ENCODE measurements at places on chromosomes 3 and 15.

DNA sequence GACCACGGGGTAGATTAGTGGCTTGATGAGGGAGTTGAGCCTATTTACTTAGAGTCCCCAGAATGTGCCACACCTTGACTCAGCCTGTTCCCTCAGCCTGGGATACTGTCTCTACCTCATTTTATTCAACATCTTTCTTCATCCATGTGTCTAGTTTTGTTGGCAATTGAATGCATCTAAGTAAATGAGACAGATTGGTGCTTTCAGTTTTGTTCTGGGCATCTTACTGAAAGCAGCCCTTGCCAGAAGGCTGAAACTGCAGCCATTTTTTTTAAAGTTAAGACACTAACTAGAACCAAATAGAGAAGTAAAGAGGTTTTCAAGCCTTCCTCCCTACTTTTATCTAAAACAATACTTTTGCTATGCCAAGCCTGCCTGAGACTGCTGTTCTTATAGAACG lies 246.8 kb downstream of the SLCO3A1 start:
- DNase-seq = no peak

DNA sequence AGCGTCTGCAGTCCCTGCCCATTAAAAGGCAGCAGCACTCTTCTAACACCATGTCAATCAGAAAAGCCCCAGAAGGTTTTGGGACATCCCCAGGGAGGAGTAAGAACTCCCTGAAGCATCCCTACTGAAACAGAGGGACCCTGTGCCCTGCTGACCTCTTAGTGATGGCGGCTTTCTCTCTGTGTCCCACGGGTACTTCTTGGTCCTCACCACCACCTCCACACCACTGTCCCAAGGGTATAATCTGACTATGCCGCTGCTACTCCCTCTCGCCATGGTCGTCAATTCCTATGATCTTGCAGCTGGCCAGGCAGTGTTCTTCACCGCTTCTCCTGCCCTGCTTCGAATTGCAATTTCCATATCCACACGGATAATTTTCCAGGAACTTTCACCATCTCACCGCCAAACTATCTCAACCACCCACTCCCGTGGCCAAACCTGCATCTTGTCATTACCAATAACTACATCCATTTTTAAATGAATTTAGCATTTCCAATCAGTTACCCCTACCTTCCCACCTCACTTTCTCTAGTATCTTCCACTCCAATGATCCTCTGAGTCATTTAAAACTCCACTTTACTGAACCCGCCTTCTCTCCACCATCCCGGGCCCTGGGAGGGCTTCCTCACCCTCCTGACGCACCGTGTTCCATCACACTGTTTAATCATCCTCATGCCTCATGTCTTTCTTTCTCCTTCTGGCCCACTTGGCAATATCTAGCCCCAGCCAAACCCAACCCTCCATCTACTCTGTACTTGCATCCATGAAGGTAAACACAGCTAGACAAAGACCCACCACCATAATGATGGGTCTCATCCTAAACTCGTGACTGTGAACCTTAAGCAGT lies 23.7 kb downstream of the PRR23E start:
- no peak for DNase-seq

- DNase-seq = no peak
Observed at GRCh38 chr3:62723166-62723913, 151.9 kb downstream of the CADPS start.

- DNase-seq = no peak
Observed at GRCh38 chr3:88211096-88211890, 61.5 kb downstream of the C3orf38 start.

GRCh38 chr15:43854801-43855200 lies 28.0 kb downstream of the WDR76 start:
- no peak for DNase-seq

GRCh38 chr3:123347691-123348264 lies 101.1 kb downstream of the ADCY5 start:
- DNase-seq = no peak

DNA sequence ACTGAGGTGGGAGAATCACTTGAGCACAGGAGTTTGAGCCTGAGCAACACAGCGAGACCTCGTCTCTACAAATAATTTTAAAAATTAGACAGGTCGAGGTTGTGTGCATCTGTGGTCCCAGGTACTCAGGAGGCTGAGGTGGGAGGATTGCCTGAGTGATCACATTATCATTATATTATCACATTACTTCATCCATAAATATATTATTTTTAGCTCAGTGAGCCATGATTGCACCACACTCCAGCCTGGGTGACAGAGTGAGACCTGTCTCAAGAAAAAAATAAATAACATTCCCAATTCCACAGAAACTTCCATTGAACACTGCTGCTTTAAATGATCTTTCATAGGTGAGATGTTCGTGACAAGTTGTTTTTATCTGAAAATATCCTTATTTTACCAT lies 21.8 kb downstream of the GABPB1 start:
- DNase-seq = no peak

DNA sequence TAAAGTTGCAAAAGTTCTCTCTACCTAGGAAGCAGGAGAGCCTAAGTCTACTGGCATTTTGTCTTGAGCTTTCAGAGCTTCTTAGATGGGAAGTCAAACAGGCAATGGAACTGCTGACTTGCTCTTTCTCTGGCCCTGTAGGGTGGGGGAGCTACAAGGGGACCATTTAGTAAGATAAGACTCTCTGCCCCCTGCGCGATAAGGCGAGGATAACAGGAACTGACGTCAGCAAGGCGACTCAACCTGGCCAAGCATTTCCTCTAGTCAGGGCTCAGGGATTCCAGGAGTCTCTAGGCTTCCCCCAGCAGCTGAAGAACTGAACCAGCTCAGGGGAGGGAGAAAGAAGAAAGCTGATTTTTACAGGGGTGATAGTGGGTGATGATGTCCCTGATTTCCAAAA lies 5.8 kb downstream of the RARB start:
- DNase-seq = no peak

DNA sequence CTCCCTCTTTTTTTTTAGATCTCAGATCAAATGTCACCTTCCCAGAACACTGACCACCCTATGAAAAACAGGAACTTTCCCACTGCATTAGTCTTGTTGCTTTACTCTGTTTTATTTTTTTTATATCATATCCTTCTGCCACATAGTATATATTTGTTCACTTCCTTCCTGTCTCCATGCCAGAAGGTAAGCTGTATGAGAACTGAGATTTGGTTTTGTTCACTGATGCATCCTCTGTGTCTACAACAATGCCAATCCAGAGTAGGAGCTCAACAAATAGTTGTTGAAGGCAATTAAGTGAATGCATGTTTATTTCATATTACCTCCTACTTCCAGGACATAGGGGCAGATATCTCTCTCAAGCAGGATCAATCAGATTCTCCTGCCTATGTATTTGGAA lies 114.4 kb downstream of the TPRG1 start:
- no peak for DNase-seq

DNA sequence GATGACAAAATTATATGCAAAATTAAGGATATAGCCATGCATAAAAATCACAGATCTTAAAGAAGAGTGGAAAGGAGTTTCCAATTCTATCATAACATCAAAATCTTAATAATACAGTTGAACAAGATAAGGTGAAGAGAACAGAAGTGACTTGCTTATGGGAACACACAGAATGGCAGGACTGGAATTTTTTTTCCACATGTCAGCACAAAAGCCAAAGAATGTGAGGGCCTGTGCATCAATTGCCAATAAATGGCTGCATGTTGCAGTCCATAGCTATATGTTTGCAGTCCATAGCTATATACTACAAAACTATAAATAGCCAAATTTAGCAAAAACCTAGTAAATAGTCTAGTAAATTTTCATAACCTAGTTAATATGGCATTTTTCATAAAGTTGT lies 10.4 kb upstream of the MB21D2 start:
- DNase-seq = no peak

DNA sequence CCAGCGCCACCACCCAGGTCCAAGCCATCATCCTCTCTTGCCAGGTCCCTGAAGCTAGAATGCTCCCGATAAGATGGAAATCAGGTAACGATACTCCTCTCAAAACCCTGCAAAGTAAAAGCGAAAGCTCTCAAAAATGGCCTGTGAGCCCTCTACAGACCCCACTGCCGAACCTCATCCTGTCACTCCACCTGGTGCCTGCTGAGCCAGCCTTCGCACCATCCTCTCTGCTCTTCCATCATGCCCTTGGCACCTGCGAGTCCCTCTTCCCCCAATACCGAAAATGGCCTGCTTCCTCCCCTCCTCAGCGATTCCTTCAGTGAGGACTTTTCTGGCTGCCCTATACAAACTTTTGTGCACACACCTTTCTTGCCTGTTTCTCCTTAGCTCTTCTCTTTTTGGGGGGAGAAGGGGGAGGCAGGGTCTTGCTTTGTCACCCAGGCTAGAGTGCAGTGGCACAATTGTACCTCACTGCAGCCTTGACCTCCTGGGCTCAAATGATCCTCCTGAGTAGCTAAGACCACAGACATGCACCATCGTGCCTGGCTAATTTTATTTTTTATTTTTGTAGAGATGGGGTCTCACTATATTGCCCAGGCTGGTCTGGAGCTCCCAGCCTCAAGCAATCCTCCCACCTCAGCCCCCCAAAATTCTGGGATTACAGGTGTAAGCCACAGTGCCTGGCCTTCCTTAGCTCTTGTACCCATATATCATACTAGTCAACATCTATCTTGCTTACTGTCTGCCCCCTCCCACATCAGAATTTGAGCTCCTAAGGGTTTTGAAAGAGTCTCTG lies 3.0 kb downstream of the IDH2 start:
- no peak for DNase-seq

DNA sequence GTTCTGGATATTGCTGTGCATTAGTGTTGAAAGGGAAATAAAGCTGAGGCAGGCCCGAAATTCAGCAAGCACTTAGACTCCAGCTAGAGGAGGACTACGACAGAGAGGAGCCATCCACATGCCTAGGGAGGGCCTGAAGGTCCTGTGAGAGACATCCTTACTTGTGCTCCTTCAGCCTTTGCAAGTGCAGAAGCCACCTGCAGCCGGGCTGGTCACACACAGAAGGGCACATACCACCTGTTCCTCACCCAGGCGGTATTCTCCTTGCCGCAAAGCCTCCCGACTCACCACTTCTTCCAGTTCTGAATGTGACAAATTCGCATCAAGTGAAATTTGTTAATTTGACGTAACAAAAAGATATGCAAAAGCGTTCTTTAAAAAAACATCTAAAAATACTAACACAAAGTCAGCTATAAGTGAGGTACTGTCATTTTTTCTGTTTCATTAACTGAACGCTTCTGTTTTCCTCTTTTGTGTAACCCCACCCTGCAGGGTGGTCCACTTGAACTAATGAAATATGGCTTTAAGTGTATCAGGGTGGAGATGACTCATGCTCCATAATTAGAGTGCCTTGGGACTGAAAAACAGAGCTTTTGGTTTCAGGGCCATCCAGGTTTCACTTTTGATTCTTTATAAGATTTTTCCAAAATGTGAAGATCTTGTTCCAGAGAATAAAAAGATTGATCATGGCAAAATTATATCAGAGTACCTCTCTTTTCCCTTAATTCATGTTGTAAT lies 467.9 kb upstream of the ATP11B start:
- no peak for DNase-seq

GRCh38 chr3:126104742-126105605 lies 21.1 kb upstream of the SLC41A3 start:
- no peak for DNase-seq

All from stimulated activated CD8-positive, alpha-beta memory T cell treated with anti-CD3 and anti-CD28 coated beads, Interleukin-12 subunit alpha, Interleukin-12 subunit beta, amount 100 ng/mL, for 1 hour (primary cell).